ENCODE measurements at places on chromosomes 5 and 9.

GRCh38 chr9:70165006-70165602, 93.7 kb upstream of the SMC5 start:
- no peaks in the 10 kb centered on the region for H3K27me3 ChIP-seq
- H3K27ac ChIP-seq, result no peak overlapping the region
- no peaks in the 10 kb centered on the region for H3K36me3 ChIP-seq
- H3K4me1 ChIP-seq, result no peaks in the 10 kb centered on the region

- H3K4me1 ChIP-seq, result peaks cover 4% of the 10 kb centered on the region
- no peak overlapping the region for H3K27ac ChIP-seq
- no peaks in the 10 kb centered on the region for H3K36me3 ChIP-seq
- H3K4me3 ChIP-seq, result no peak overlapping the region
- no peaks in the 10 kb centered on the region for H3K27me3 ChIP-seq
Observed at GRCh38 chr5:139869042-139869790, 73.6 kb downstream of the PSD2 start.

- H3K36me3 ChIP-seq, result no peaks in the 10 kb centered on the region
- no peak overlapping the region for H3K4me3 ChIP-seq
- no peaks in the 10 kb centered on the region for H3K27me3 ChIP-seq
- H3K27ac ChIP-seq, result no peak overlapping the region
- DNase-seq, result no peak
Observed at GRCh38 chr9:2128141-2128540, 113.0 kb downstream of the SMARCA2 start.

DNA sequence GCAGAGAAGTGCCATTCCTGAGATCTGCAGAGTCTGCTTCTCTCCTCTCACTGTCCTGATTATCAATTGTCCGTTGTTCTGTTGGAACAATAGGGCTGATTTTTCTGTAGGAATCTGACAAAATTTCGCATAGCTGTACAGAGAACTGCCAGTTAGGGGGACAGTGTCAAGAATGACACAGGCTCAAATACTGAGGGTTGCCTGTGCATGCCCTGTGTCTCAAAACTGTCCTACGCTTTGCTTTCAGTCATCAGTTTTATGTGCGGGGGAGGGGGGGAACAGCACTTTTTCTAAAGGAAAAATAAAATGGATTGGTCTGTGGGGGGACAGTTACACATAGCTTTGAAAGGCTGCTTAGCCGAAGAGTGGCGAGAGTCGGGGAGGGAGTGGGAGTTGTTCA, 248.6 kb downstream of the PDZD2 start:
- DNase-seq, result no peak
- no peak overlapping the region for H3K27ac ChIP-seq
- no peaks in the 10 kb centered on the region for H3K4me1 ChIP-seq
- H3K4me3 ChIP-seq, result no peak overlapping the region
- H3K36me3 ChIP-seq, result no peaks in the 10 kb centered on the region
- no peaks in the 10 kb centered on the region for H3K27me3 ChIP-seq

DNA sequence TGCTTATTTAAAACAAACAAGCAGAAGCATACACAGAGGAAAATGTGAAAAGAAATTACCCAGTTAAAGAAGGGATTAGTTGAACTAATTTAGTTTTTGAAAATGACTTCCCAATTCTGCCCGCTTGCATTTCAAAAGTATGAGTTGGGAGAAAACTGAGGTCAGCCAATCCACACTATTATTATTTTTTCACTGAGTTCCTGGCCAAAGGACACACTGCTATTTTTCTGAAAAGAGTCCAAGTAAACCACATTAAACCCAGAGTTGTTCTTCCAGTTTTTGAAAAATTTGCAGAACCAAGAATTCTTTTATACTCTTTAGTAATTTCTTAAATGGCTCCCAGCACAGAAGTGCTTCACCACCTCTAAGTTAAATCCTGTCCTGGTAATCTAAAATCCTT, 7.5 kb downstream of the SMU1 start:
- no peak for DNase-seq
- H3K4me3 ChIP-seq, result no peak overlapping the region
- H3K4me1 ChIP-seq, result no peaks in the 10 kb centered on the region
- H3K36me3 ChIP-seq, result peaks cover 29% of the 10 kb centered on the region

- no peak overlapping the region for H3K27ac ChIP-seq
- H3K27me3 ChIP-seq, result no peaks in the 10 kb centered on the region
- DNase-seq, result no peak
- H3K4me3 ChIP-seq, result no peak overlapping the region
Observed at GRCh38 chr9:33172256-33173238, 5.4 kb upstream of the B4GALT1 start.

GRCh38 chr5:174418809-174419539, 305.4 kb upstream of the MSX2 start:
- no peak overlapping the region for H3K4me3 ChIP-seq
- peaks cover 5% of the 10 kb centered on the region for H3K4me1 ChIP-seq
- H3K27ac ChIP-seq, result no peak overlapping the region
- H3K36me3 ChIP-seq, result no peaks in the 10 kb centered on the region

DNA sequence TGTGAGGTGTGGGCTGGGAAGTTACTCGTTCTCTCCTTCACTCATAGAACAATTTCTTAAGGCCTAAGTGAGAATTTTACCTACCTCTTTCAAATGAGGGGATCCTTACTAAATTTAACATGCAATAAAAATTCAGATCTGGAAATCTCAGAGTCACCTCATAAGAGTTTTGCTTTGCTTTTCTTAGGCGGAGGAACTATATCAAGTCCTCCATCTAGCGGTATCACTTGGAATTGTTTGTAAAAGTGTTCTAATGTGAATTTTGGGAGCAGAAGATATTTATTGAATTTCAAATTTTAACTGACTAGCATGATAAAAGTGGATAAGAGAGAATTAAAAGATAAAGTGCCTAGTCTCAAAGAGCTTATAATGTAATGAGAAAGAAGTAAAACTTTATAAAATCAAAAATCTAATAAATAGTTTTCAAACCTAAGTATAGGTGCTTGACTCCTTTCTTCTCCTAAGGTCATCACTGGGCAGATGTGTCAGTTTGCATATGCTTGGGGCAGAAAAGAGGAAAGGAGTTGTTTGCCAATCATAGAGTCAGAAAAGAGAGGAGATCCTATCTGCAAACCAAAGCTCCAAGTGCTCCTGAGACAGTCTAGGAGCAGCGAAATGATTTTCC, 145.7 kb upstream of the DAB2 start:
- H3K4me3 ChIP-seq, result no peak overlapping the region
- no peaks in the 10 kb centered on the region for H3K27me3 ChIP-seq
- no peak overlapping the region for H3K27ac ChIP-seq
- no peak for DNase-seq

DNA sequence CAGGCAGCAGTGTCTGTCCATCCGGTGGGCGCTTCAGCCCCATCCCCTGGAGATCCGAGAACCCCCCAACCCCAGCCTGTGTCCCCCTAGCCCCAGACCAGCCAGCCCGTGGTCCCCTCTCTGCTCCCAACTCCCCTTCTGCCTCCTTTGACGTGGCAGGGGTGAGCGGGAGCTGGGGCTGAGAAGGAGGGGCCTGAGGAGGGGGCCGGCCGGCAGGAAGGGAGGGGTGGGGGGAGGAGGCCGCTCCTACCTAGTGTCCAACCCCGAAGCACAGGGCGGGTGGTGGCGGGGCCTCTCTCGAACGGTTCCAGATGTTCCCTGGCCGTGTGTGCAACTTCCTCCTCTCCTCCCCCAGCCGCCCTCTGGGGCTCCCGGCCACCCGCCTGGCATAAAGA, 31.0 kb downstream of the GOLGA2 start:
- no peak overlapping the region for H3K4me3 ChIP-seq
- H3K36me3 ChIP-seq, result no peaks in the 10 kb centered on the region
- no peaks in the 10 kb centered on the region for H3K4me1 ChIP-seq
- no peaks in the 10 kb centered on the region for H3K27me3 ChIP-seq

- DNase-seq, result no peak
- no peaks in the 10 kb centered on the region for H3K36me3 ChIP-seq
- H3K27ac ChIP-seq, result no peak overlapping the region
- no peak overlapping the region for H3K4me3 ChIP-seq
Observed at GRCh38 chr5:68648944-68649857, 433.6 kb downstream of the PIK3R1 start.

GRCh38 chr9:38079461-38080031, 10.5 kb upstream of the SHB start:
- H3K4me1 ChIP-seq, result peaks cover 7% of the 10 kb centered on the region
- H3K36me3 ChIP-seq, result no peaks in the 10 kb centered on the region

- no peak for DNase-seq
- H3K27ac ChIP-seq, result no peak overlapping the region
- no peak overlapping the region for H3K4me3 ChIP-seq
- H3K27me3 ChIP-seq, result no peaks in the 10 kb centered on the region
- H3K4me1 ChIP-seq, result no peaks in the 10 kb centered on the region
- H3K36me3 ChIP-seq, result no peaks in the 10 kb centered on the region
Observed at GRCh38 chr5:145510324-145510723, 324.8 kb downstream of the PRELID2 start.

DNA sequence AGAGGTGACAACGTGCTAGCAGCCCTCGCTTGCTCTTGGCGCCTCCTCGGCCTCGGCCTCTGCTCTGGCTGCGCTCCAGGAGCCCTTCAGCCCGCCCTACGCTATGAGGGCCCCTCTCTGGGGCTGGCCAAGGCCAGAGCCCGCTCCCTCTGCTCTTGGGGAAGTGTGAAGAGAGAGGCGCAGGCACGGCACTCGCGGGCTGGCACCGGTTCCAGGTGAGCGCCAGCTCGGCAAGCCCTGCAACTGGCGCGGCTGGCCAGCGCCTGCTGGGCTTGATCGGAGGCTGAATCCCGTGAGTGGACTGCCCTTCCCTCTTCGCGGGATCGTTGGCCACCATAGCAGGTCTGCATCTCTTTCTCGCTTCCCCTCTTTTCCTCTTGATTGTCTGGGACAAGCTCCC, 298.0 kb upstream of the PTPRD start:
- H3K4me3 ChIP-seq, result no peak overlapping the region
- no peak overlapping the region for H3K27ac ChIP-seq
- DNase-seq, result no peak
- no peaks in the 10 kb centered on the region for H3K4me1 ChIP-seq
- H3K36me3 ChIP-seq, result no peaks in the 10 kb centered on the region

DNA sequence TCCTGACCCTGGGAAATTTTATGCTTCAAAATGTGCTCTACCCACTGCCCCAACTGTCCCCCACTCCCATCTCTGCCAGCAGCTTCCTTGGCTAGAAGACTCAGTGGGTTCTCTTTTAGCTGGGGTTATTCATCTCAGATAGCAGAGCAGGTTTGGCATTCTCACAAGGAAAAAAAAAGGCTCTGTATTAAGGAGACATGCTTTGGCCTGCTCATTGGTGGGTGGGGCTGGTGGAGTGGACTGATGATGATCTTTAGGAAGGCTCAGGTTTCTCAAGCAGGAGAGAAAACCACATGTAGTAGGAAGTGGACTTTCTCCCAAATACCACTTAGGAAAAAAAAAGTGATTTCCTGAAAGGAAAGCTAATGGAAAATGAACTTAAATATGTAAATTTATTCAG, 279.2 kb upstream of the ZNF462 start:
- H3K4me3 ChIP-seq, result peak overlapping the region; percentile 3
- peaks cover 34% of the 10 kb centered on the region for H3K4me1 ChIP-seq
- no peak overlapping the region for H3K27ac ChIP-seq
- DNase-seq, result peak; percentile 49

- no peak overlapping the region for H3K4me3 ChIP-seq
- H3K27me3 ChIP-seq, result peaks cover 4% of the 10 kb centered on the region
- peaks cover 8% of the 10 kb centered on the region for H3K4me1 ChIP-seq
- H3K27ac ChIP-seq, result no peak overlapping the region
- no peaks in the 10 kb centered on the region for H3K36me3 ChIP-seq
Observed at GRCh38 chr5:51376509-51376908, 6.7 kb upstream of the ISL1 start.

GRCh38 chr5:170092455-170093101, 13.1 kb upstream of the FOXI1 start:
- H3K27ac ChIP-seq, result no peak overlapping the region
- H3K36me3 ChIP-seq, result no peaks in the 10 kb centered on the region
- H3K4me1 ChIP-seq, result no peaks in the 10 kb centered on the region
- no peak overlapping the region for H3K4me3 ChIP-seq
- H3K27me3 ChIP-seq, result no peaks in the 10 kb centered on the region
- DNase-seq, result no peak

DNA sequence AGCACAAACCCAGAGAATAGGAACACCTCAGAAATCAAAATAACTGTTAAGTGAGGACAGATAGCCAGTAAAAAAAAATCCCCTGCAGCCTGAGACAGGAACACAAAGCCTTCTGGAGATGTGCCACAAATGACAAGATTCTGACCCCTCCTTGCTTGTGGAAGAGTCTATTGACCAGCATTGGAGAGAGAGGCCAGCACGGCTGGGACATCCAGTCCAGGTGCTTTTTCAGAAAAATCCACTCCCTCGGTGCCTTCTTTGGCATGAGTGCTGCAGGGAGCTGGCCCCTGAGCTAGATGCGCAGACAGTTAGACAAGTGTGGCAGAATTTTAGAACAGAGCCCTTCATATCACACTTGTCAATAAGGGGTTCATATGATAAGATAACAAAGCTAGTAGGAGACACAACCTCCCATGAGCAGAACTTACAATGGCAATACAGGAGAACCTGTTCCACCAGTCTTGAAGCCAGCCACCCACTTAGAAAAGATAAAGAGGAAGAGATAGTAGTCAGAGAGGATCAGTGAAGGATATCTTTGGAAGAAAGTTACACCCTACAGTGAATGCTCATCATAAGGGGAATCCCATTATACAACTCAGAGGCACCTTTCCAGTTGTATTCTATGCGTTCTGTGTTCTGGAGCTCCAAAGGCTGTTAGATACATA, 298.4 kb downstream of the TLE1 start:
- peak overlapping the region; percentile 42 for H3K27ac ChIP-seq
- no peaks in the 10 kb centered on the region for H3K36me3 ChIP-seq
- H3K4me3 ChIP-seq, result no peak overlapping the region
- no peaks in the 10 kb centered on the region for H3K27me3 ChIP-seq

- H3K27ac ChIP-seq, result no peak overlapping the region
- no peak for DNase-seq
- no peak overlapping the region for H3K4me3 ChIP-seq
- H3K4me1 ChIP-seq, result no peaks in the 10 kb centered on the region
Observed at GRCh38 chr9:130886981-130887380, 9.6 kb downstream of the QRFP start.

GRCh38 chr5:132055808-132056609, 4.4 kb upstream of the IL3 start:
- DNase-seq, result no peak
- no peak overlapping the region for H3K4me3 ChIP-seq
- H3K4me1 ChIP-seq, result no peaks in the 10 kb centered on the region
- no peaks in the 10 kb centered on the region for H3K36me3 ChIP-seq
- peaks cover 4% of the 10 kb centered on the region for H3K27me3 ChIP-seq

GRCh38 chr5:91053741-91054025, 329.4 kb downstream of the ARRDC3 start:
- no peaks in the 10 kb centered on the region for H3K27me3 ChIP-seq
- H3K36me3 ChIP-seq, result no peaks in the 10 kb centered on the region
- H3K4me3 ChIP-seq, result no peak overlapping the region
- peaks cover 8% of the 10 kb centered on the region for H3K4me1 ChIP-seq

DNA sequence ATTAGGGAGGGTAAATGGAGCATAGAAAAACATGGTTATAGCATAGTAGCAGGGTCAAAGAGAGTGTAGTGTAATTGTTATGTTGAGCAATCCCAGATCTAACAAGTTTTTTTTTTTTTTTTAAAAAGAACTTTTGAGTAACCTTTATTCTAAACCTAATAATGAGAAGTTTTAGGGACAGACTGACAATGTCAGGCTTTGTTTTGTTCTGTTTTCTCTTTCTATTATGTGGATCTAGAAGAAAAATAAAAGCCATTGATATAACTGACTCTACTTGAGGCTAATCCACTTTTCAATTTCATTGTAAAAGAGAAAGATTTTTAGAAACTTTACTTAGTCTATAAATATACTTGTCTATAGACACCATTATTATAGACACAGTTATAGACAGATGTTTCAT, 200.0 kb downstream of the FAM170A start:
- H3K4me1 ChIP-seq, result no peaks in the 10 kb centered on the region
- DNase-seq, result no peak
- no peaks in the 10 kb centered on the region for H3K27me3 ChIP-seq
- no peak overlapping the region for H3K27ac ChIP-seq
- no peak overlapping the region for H3K4me3 ChIP-seq
- H3K36me3 ChIP-seq, result no peaks in the 10 kb centered on the region

Measured in keratinocyte (primary cell).